Large intestine (tissue), 12 donors: ENCODE measurements at places on chromosomes 16 and 17.

- peak; percentile 99 for DNase-seq
These were observed at the start of gene NDEL1 for GRCh38 chr17:8435245-8436168. Gene NDEL1 (plus strand): TSS chr17:8435884. CDS start chr17:8444272, 8,388 bp downstream.

DNA sequence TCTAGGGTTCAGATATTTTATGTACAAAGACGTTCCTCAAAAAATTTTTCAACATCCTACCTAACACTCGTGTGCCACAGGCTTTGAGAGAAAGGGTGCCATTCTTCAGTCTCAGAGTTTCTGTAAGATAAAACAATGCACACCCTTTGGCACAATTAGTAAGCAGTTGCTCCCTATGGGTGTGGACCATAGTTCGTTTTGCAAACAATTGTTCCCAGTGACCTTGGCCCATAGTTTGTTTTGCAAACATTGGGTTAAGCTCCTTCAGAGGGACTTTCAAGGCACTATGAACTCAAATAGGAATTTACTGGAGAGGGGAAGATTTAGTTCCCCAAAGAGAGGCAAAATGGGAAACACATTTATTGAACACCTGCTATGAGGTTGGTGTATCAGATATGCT, 220.3 kb upstream of the CA10 start:
- DNase-seq, result no peak

DNA sequence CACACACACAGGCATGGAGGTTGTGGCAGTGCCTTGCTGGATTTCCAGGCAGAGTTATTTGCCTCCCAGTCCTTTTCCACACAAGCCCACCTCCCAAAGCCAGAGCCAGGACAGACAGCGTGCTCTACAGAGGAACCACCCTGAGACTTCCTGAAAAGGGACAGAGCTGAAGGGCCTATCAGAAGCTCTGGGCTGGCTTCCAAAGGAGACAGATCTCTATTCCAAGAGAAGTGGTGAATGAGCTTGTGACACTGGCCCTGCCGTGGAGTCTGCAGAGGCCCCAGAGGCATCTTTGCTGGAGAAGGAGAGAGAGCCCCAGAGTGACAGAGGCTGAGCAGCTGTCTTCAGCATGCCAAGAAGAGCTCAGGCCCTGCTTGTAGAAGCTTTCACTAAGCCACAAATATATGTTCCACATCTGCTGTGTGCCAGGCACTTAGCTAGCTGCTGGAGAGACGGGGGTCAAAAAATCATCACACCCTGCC, 8.3 kb upstream of the LPCAT2 start:
- DNase-seq, result no peak

- DNase-seq, result peak; percentile 35
These were observed 190.9 kb downstream of the RAB11FIP4 start for GRCh38 chr17:31582151-31582907.

DNA sequence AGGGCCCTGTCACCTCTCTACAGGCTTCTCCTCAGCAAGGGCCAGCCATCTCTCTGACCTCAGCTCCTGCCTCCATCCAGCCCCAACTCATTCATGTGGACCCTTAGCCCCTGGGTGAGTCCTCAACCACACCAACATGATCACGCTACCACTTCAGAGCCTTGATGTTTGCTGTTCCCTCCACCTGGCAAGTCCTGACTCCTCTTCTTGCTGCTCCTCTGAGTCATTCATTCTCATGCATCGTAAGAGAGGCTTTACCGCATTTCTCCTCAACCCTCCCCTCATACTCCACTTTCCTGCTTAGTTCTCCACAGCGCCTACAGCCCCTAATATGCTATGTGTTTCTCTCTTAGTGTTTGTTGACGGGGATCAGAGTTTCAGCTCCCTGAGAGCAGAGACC, 99.9 kb downstream of the C17orf67 start:
- DNase-seq, result no peak

DNA sequence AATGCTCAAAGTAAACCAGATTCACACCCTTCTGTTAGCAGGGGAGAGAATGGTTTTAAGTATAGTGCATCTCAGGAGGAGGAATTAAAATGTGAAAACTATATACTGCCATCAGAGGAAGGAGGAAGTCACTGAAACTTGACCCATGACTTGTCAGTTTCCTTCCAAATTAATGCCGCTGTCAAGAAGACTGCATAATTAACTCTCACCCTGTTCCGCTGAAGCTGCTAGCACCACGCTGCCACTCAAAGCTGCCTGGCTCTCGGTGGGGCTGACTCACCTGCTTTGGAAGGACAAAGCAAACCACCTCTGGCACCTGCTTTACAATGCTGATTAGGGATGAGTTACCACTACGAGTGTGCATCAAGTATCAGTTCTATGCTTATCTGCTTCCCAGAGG, 37.8 kb upstream of the ULK2 start:
- DNase-seq, result no peak

DNA sequence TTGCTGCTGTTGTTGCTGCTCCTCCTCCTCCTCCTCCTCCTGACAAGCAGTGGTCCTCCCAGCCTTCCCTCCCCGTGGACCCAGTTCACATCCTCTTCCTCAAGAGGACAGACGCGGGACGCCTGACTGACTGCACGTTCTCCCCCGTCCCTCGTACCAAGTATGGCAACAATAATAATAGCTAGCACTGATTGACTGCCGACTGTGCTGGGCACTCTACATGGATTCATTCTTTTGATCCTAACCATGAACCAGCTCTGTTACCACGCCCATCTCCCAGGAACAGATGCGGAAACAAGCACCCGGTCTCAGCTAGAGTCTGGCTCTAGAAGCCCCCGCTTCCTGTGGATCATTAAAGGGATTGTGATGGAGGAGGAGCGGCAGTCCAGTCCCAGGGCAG, 78.0 kb downstream of the GNAO1 start:
- no peak for DNase-seq

DNA sequence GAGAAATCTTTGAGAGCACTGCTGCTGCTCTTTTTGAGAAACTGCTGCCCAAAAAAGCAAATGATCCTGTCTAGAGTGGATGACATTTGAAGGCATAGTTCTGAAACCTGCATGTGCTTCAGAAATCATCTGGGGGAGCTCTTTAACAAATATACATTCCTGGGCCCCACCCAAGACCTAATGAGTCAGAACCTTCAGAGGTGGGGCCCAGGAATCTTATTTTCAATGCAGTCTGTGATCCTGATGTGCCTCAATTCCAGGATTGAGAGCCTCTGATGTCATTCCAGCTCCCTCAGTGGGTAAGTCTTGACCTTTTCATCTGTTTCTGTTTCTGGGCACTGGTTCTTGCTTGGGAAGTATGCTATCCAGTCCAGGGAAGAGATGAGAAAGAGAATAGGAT, 42.3 kb downstream of the HNF1B start:
- DNase-seq, result no peak

GRCh38 chr16:4101421-4102219, 14.6 kb downstream of the ADCY9 start:
- no peak for DNase-seq

GRCh38 chr17:53818929-53819328, 3.8 kb upstream of the KIF2B start:
- no peak for DNase-seq

DNA sequence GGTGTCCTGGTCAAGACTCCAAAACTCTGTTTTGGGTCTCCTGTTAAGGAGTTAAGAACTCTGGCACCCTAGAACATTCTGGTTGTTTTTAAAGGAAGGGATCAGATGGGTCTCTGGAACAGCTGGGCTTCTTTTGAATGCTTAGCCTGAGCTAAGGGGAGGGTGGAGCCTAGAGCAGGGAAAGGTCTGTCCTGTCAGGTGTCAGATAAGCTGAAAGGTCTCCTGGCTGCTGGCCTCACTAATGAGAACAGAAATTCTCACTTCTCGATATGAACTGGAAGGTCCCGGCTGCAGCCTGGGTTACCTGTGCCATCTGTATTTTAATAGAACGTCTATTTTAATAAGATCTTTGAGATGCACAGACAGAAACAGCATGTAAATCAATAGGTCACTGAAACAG, 69.0 kb downstream of the RAP1GAP2 start:
- DNase-seq, result no peak

DNA sequence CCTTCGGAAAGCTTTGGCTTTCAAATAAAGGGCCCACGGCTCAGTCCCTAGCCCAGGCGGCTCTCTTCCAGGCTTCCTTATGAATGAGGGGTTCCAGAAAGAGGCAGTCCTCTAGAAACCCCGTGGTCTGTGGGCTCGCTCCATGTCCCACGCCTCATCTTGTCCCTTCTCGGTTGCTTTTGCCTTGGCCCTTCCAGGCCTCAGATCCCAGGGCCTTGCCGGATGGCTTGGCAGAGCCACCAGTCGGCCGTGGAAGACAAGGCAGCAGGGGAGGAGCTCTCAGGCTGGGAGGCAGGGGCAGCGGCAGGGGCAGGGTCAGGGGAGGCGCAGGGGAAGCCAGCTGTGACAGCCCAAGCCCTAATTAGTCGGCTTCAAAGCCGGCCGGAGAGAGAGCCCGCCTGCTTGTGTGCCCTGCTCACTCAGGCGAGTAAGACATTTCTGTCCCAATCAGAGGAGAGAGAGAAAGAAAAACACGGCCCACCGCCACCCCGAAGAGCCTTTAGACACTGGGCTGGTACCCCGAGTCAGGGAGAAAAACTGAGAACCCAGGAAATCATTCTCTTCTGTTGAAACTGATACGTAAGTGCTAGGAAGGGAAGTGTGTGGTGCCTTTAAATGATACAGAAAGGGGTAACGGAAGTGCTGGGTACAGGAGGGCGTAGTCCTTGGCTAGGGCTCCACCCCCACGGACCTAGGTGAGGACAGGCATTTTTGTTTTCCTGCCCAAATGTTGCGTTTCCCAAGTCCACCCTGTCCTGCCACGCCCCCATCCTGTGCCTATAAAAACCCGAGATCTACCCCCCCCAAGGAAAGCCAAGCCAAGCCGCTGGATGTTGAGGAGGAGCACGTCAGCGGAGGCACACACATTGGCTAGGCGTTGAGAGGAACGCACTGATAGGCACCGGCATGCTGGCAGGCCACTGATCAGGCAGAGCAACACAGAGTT, 27.8 kb upstream of the MEIOC start:
- no peak for DNase-seq

DNA sequence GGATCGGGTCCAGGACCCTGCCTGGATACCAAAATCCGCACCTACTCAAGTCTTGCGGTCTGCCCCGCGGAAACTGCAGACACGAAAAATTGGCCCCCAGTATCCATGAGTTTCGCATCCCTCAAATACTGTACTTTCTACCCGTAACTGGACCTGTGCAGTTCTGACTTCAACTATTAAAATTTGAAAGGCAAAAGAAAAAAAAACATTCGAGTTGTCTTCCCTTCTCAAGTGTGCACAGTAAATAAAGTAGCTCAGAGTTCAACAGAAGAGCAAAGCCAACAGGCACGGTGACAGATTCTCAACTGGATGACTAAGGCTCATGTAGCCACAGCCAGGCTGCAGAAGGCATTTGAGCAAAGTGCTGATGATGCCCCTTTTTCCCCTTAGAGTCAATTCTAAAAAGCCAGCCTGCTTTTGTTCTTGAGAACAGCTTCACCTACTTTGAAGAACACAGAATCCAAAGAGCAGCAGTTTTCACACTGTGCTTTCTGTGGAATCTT, 32.5 kb downstream of the MARF1 start:
- no peak for DNase-seq

DNA sequence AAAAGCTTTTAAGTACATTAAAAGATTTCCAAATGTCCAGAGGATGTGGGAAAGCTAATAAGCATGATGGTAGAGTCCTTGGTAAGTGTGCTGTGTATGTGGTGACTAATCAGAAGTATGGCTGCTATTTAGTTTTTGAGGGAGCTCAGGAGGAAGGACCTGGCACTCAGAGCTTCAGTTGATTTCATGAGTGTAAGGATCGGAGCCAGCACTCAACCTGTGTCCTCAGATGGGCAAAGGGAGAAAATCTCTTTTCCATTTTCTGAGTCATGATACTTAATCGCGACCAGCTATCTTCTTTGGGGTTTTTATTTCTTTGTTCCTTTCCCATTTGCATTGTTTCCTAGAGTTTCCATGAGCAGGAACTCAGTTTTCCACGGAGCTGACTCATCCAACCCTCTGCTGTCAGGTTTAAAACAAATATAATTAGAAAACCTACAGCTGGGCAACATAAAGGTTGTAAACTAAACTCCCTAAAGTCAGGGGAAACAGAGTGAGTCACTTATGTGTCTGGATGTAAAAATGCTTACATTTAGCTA, 125.4 kb downstream of the MAP2K6 start:
- no peak for DNase-seq

- DNase-seq, result no peak
These were observed 1.4 kb downstream of the SAP30BP start for GRCh38 chr17:75668489-75668888.

DNA sequence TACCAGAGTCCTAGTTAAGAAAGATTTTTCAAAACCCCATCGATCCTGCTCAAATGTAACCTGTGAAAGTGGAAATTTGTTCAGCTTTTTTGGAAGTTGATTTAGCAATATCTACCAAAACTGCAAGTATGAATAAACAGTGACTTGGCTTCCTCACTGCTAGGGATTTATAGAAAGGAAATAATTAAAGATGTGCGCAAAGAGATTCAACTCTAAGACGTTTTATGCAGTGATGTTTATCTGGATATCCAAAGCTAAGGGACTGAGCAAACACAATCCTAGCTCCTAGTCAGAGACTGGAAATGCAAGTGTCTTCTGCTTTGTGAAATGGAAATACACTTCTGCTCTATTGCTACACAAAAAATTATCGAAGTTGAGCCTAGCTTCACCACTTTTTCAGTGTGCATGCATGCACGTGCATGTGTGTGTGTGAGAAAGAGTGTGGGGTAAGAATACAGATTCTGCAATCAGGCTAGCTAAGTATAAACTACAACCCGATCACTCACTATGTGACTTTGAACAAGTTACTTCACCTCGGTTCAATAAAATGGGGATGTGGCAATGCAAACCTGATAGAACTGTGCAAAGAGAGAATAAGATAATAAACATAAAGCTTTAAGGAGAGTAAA, 52.1 kb upstream of the FOXF1 start:
- no peak for DNase-seq

GRCh38 chr16:4979736-4980660, 21.9 kb downstream of the SEC14L5 start:
- DNase-seq, result no peak

GRCh38 chr16:15509593-15510535, 75.5 kb downstream of the BMERB1 start:
- DNase-seq, result no peak

DNA sequence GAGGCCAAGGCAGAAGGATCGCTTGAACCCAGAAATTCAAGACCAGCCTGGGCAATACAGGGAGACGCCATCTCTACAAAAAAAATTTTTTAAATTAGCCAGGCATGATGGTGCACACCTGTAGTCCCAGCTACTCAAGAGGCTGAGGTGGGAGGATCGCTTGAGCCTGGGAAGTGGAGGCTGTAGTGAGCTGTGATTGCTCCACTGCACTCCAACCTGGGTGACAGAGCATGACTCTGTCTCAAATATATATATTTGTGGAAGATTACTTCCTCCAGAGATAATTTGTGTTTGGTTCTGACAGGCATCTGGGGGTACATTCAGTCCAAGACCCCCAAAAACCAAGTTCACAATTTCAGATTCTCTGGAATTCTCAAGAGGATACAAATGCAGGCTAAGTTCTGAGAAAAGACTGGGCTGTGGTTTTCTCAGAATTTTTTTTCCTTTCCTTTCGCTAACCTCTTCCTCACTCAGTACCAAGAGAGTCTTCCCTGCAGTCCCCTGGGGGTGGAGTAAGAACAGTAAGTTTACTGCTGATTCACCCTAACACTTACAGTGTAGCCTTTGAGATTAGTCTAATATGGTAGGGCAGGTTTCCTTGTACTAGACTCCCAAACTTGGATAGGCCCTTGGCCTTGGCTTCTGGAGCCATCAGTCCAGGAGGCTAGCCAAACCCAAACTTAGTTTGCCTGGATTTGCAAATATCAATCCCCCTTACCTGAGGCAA, 15.1 kb downstream of the GSDMB start:
- DNase-seq, result no peak
